Activated CD4-positive, alpha-beta T cell treated with anti-CD3 and anti-CD28 coated beads, Interleukin-2, amount 50 U/mL, for 48 hours (primary cell): ENCODE measurements at places on chromosomes 11 and 22.

GRCh38 chr11:91243051-91243450, 981.6 kb upstream of the FAT3 start:
- no peak for DNase-seq

DNA sequence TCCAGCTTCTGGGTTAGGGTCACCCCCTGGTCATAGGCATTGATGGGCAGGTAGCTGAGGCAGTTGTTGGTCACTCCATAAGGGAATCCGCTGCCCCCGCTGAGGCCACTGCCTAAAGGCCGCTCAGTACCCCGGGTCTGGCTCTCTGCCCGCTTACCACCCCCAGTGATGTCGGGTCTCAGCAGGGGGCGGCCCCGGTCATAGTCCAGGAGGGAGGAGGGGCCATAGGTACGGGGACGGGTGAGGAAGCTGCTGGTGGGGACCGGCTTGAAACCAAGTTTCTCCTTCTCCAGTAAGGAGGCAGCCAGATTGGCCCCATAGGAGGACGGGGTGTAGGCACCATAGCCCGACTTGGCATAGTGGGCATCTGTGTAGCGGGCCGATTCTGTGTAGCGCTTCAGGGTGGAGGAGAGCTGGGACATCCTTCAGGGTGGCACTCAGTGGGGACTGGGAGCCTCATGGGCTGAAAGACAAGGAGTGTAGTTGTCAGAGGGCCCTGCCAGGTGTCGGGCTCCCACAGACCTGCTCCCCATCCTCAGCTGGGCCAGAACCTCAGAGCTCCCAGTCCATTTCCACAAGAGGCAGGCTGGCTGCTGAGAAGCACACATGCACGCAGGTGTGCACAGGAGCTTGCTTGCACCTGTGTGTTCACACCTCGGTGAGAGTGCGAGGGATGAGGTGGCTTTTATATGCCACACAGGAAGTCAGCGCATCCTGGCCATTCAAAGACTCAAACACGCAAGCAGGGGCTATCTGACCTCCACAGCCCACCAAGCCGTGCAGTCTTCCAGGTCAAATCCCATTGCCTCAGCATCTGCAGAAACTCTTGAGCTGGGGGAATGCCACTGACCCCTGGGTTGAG, 8.2 kb downstream of the USP2 start:
- no peak for DNase-seq

GRCh38 chr11:44608991-44609782, 43.7 kb downstream of the CD82 start:
- peak; percentile 43 for DNase-seq

- no peak for DNase-seq
Observed at GRCh38 chr11:77036398-77036797, 2.2 kb downstream of the B3GNT6 start.

GRCh38 chr11:91199866-91200265, 977.0 kb upstream of the CHORDC1 start:
- no peak for DNase-seq

GRCh38 chr11:99260696-99261095, 239.9 kb downstream of the CNTN5 start:
- DNase-seq: no peak

GRCh38 chr11:8277691-8278090, 14.0 kb upstream of the LMO1 start:
- no peak for DNase-seq

- DNase-seq: no peak
Observed at GRCh38 chr11:66922551-66922950, 35.6 kb downstream of the PC start.

DNA sequence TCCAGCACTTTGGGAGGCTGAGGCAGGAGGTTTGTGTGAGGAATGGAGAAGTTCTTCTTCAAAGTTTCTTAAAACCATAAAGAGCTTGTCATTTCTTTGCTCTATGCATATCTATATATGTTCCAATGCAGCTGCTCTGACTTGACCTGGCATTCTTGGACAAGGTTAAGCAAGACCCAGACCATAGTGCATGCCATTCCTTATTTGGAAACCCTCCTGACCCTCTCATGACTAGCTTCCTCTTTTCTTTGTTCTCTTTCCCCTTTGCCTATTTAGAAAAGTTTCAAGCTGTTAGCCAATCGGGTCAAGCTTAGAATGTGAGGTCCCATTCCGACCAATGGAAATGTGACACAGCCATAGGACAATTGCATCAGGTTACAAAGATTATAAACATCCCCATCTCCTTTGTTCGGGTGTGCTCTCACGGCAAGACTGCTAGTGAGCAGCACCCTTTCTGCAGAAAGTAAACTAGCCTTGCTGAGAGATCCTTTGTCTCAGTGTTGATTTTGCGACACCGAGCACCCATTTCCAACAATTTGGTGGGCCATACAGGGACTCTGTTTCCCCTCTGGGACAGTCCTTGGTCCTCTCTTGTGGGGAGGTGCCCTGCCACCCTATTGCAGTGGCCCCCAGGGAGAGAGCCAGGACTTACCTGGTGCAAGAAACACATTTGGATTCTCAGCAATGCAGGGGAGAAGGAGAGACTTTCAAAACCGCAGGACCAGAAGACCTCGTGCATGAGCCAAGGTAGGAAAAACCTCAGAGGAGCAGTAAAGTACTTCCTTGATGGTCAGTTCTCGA, 39.9 kb upstream of the ANO1 start:
- no peak for DNase-seq

- no peak for DNase-seq
Observed at GRCh38 chr11:72943664-72944063, 129.5 kb downstream of the ATG16L2 start.

DNA sequence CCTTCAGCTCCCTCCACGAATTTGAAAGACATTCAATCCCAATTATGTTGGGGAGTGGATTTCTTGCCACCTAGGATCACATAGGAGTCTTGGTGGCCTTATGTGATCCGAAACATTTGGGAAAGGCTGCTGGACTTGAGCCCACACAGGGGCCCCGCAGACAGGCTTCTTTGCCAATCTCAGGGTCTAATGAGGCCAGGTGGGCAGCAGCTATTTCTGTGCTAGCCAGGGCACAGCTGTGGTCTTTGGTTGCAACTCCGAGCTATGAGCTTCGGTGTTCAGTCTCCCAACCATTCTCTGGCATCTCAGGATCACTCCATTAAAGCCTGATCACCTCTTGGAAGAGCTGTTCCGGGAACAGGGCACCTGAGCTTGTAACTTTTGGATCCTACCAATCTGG, 84.4 kb downstream of the TP53I11 start:
- DNase-seq: no peak

GRCh38 chr11:35029979-35030682, 108.8 kb upstream of the CD44 start:
- peak; percentile 31 for DNase-seq

GRCh38 chr11:110984147-110984546, 261.4 kb upstream of the POU2AF2 start:
- no peak for DNase-seq

- no peak for DNase-seq
Observed at GRCh38 chr22:21940521-21940920, 12.1 kb downstream of the PPM1F start.

DNA sequence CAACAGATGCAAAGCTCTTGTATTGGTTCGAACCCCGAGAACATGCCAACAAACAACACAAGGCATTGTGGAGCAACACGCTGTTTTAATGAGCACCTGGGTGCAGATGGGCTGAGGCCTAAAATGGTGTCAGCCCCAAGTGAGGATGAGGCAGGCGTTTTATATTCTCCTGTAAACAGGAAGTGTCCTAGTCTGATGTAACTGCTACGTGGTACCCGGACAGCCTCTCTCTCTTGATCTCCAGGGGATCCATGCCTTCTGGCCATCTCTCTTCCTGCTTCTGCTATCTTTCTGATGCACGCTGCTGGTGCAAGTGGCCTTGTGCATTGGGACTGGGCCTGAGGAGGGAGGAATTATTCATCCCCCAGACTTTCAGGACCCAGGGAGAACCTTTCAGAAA, 19.4 kb upstream of the VSTM5 start:
- DNase-seq: no peak

GRCh38 chr11:71282581-71283351, 30.4 kb upstream of the SHANK2 start:
- DNase-seq: no peak

DNA sequence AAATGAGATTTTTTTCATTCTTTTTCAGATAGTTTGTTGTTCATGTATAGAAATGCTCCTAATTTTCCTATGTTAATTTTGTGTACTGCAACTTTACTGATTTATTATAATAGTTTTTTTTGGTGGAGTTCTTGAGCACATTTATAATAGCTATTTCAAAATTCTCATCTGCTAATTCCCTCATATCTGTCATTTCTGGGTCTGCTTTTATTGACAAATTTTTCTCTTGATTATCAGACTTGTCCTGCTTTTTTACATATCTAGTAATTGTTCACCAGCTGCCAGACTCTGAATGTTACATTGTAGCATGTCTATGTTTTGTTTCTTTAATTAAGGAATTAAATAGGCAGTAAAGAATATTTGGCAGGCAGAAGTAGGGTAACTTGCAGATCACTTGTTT, 60.9 kb upstream of the PARVA start:
- DNase-seq: no peak

DNA sequence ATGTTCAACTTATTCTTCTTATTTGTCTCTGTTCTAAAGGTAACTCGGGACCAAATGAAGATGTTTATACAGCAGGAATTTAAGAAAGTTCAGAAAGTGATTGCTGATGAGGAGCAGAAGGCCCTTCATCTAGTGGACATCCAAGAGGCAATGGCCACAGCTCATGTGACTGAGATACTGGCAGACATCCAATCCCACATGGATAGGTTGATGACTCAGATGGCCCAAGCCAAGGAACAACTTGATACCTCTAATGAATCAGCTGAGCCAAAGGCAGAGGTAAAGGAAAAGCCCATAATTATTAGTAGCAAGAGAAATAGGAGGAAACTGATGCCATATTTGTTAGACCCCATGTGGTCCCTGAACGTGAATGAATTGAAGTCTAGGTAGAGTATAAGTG, 63.3 kb downstream of the TRIM44 start:
- no peak for DNase-seq

GRCh38 chr11:72668629-72669347, 5.4 kb downstream of the PDE2A start:
- peak; percentile 82 for DNase-seq

- no peak for DNase-seq
Observed at GRCh38 chr11:122709039-122709760, 53.7 kb downstream of the UBASH3B start.

GRCh38 chr11:22065472-22065871, 127.4 kb upstream of the ANO5 start:
- DNase-seq: no peak

- no peak for DNase-seq
Observed at GRCh38 chr11:104169091-104169490, 5.1 kb upstream of the PDGFD start.

GRCh38 chr11:125404811-125405790, 91.0 kb downstream of the FEZ1 start:
- DNase-seq: peak; percentile 76

DNA sequence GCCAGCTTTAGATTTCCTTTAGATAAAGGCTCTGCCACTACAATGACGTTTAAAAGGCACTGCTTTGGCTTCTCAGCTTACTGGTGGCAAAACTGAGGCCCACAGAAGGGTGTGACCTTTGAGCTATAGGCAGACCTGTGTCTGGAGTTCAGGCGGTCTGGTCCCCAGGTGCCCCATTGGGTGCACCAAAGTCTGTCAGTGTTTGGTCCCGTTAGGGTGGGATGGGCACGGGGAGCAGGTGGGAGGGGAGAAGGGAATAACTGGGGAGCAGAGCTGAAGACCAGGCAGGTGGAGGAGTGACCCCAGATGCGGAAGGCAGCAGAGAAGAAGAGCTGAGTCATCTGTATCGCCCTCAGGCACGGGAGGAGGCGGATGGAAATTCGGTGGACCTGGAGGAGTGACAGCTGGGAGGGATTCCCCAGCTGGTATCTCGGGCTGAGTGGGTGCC, 45.3 kb upstream of the GCAT start:
- no peak for DNase-seq

- no peak for DNase-seq
Observed at GRCh38 chr22:27450448-27450847, 351.1 kb downstream of the MN1 start.

- no peak for DNase-seq
Observed at GRCh38 chr11:2205214-2205720, 33.7 kb upstream of the TH start.

- DNase-seq: no peak
Observed at GRCh38 chr11:100739666-100740065, 52.6 kb downstream of the ARHGAP42 start.

DNA sequence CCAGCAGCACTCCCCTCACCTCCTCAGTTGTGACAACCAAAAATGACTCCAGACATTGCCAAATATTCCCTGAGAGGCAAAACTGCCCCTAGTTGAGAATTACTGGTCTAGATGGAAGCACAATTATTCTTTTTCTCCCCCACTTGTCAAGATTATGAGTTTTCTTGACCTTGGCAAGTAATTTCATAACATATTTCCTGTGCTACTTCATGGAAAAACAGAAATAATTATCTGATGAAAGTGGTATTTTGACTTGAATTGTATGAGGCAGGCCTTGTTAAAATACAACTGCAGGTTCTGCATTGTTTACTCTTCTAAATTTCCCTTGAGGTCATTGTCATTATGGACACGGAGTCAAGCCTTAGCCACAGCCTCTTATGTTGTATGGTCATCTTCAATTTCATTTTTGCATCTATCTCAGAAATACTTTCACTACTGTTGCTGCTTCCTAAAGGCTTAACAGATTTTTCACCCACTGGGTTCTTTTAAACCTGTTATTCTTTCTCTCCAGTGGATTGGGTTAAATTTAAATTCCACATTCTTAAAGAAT, 32.2 kb upstream of the LDLRAD3 start:
- no peak for DNase-seq

GRCh38 chr11:74086242-74086884, 77.5 kb upstream of the UCP3 start:
- no peak for DNase-seq

DNA sequence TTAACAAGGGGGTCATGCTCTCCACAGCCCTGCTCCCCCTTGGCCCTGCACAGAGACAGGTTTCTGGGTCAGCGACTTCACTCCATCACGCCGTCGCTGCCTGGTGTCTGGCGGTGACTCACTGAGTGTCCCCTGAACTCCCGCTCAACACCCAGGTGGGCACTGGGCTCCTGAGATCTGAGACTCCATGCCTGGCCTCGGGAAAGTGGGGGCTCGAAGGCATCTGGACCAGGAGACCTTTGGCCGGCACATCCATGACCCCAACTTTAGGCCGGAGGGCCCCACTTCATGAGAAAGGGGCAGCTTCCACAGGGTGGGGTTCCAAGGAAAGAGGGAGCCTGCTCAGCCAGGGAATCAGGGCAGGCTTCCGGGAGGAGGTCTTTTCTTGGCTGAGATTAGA, 79.3 kb upstream of the PRR5 start:
- DNase-seq: no peak

GRCh38 chr11:34787348-34787747, 128.8 kb downstream of the APIP start:
- no peak for DNase-seq

GRCh38 chr11:63179432-63180041, 35.5 kb upstream of the SLC22A24 start:
- no peak for DNase-seq

DNA sequence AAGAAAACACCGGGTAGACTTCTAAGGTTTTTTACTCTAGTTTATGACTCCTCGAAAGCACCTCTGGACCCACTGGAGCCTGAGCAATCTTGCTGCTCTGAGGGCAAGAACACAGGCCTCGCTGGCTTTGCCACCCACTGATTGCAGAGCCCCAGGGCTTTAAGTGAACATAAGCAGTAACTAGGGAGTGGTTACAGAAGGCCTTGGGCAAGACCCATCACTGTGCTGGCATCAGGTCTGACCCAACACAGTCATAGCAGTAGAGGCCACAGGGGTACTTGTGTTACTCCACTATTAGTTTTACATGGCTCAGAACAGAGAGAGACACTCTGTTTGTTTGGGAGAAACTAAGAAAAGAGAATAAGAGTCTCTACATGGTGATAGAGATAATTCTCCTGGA, 684.5 kb downstream of the FAM181B start:
- no peak for DNase-seq

GRCh38 chr11:113562576-113562975, 87.4 kb upstream of the DRD2 start:
- no peak for DNase-seq
